CD4-positive, alpha-beta T cell treated with Interleukin-4 for 1 hour (primary cell): ENCODE measurements at places on chromosomes 7 and 10.

DNA sequence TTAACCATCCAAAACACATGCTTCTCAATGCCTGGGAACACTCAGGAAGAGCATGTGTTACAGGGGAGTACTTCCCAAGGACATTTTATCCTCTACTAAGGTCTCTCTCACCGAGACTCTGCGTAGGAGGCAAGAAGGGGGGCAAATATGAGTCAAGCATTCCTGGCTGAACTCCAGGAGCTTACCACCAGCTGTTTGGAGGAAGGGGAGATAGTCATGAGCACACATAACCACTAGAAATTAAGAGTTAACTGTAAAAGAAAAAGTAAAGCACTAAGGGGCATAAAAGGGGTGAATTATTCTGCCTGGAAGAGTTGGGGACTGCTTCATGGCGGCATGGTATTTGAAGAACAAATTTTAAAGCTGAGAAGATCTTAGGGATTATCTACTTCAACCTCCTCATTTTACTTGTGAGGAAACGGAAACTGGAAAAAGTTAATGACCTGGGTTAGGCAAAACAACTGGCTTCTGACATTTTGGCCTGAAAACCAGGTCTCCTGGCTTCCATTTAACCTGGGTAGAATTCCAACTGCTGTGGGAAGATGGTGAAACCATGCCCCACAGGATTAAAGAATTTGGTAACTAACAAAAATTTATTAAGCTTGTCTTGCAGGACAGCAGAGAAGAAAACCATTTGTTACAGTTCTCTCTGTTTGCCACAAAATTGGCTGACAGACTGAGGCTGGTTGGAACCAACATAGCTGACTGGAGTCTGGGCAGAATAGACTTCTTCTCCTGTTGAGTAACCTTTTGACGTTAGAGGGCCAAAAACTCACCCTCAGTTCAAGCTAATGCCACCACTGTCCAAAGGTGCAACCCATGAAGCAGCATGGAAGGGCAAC is 85.5 kb downstream of the SLC25A13 start:
- no peak for DNase-seq

GRCh38 chr10:97176226-97176625 is 9.5 kb downstream of the SLIT1 start:
- DNase-seq: no peak

DNA sequence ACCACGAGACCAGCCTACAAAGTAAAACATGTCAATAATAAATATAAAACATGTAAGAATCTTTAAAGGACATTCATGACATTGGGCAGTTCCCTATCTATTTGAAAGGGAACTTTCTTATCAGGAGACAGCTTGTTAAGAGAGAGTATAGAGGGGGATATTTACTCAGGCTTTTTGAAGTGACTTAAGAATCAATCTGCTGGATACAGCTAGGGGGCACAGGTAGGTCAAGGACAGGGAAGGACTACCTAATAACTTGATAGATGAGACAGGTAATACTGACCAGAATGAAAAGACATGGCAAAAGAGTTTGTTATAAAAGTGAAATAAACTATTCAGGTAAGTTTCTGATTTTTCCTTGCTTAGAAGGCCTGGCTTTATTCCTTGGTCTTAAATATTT is 21.8 kb upstream of the LRRD1 start:
- DNase-seq: no peak

DNA sequence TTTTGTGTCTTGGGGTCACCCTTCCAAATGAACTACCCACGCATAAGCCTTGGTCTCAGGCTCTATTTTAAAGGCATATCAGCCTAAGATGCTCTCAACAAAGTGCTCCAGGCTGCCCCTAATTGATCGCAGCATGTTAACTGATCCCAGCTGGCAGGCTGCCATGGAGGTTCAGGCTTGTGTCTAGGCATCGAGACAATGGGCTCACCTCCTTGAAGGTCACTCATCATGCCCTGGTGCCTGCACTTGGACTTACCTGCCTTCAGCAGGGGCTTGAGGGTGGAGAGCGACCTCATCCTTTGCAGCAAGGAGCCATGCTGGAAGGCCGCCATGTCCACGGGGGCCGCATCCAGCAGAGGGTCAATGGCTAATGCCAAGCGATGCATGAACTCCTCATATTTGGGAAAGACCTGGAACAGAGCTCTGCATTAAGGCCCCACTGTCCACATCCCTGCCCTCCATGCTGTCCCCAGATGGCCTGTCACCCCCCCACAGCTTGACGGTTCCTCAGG is 17.8 kb downstream of the PYROXD2 start:
- DNase-seq: no peak

DNA sequence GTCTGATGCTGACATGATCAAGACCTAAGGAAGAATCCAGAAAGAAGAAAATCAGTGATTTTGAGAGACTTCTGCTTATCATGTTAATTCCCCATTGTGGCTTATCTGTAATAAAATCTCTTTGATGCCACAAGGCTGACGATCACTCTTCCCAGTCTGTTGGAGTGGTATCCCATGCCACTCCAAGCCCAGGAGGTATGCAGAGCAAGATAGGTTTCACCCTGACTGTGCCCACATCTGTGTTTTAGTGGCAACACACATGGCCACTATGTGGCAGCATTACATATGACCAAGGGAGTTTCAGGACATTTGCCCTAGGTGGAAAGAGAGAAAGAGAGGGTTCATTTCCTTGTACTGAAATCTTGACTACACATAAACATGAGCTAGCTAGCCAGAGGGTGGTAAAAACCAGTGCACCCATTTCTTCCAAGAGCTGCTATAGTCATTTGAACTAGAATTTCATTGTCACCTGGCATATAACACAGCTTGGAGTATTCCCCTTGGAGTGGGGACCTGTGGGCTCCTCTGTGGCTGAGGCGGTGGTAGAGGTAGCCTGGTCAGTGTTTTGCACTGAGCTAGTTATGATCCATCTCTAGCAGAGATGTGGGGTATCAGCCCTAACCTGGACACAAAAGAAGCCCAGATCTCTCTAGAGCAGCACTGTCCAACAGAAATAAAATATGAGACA is 20.8 kb downstream of the LAMB4 start:
- no peak for DNase-seq

GRCh38 chr7:77316219-77316978 is 99.8 kb downstream of the GSAP start:
- DNase-seq: no peak
